ENCODE measurements at places on chromosomes 7 and 10.

GRCh38 chr7:112726076-112726475 is 64.1 kb downstream of the TMEM168 start:
- DNase-seq = no peak

DNA sequence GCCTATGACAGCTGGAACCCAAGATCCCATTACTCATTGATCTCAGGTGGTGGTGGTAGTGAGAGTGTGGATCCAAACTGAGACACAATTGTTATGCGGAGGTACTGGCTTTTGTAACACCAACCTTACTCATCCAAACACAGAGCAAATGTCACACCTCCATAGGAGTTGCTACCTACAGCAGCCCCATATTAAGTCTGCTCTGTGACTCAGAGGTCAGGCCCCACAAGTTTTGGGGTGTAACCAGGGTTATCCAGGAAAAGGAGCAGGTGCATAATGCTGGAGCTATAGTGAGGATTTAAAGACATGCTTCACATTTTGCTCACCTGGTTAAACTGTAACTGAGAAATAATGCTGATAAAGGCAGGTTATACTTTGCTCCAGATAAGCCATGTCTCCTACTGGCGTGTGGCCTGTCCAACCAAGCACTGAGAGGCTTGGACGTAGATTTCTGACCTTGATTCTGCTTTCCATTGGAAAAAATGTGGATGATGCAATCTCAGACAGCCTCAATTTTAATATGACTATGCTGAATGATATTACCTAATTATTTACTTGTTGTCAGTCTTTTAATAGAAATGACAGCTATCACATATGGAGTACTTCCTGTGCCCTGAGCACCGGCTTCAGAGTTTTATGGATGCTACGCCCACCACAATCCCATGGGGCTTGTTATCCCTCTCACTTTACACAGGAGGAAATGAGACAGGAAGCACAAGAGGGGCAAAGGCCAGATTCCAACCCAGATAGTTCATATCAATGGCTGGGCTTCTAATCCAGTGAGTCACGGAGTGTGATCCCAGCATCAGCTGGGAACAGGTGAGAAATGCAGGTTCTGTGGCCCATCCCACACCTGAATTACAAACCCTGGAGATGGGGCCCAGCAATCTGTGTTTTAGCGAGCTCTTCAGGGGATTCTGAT is 181.3 kb downstream of the CHN2 start:
- DNase-seq = no peak

GRCh38 chr7:55977831-55978230 is 13.4 kb downstream of the NIPSNAP2 start:
- peak; percentile 30 for DNase-seq

- no peak for DNase-seq
Measured at GRCh38 chr7:40439686-40440085, 304.9 kb downstream of the SUGCT start.

DNA sequence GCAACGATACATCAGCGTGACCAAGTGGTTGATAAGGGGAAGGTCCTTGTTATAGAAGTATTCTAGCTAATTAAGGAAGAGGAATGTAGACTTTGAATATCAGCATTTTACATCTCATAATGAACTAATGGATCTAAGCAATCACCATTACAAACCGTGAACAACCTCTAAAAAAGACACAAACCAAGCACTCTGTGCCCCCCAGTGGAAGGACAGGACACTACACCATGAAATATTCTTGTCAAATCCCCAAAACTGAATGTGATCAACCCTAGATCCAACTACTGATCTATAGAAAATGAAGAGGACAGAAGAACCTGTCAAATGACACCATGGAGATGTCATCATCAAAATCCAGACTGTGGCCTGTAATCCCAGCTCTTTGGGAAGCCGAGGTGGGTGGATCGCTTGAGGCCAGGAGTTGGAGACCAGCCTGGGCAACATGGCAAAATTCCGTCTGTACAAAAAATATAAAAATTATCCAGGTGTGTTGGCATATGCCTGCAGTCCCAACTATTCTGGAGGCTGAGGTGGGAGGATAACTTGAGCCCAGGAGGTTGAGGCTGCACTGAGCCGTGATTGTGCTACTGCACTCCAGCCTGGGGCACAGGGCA is 111.3 kb upstream of the CARD11 start:
- peak; percentile 57 for DNase-seq

GRCh38 chr10:73655990-73656298 is at the start of gene SYNPO2L:
Gene SYNPO2L, minus strand, starts transcription at chr10:73656029. Its CDS starts 107 bp downstream, at chr10:73655922.
- no peak for DNase-seq

GRCh38 chr7:45435131-45435530 is 139.0 kb upstream of the ADCY1 start:
- no peak for DNase-seq

DNA sequence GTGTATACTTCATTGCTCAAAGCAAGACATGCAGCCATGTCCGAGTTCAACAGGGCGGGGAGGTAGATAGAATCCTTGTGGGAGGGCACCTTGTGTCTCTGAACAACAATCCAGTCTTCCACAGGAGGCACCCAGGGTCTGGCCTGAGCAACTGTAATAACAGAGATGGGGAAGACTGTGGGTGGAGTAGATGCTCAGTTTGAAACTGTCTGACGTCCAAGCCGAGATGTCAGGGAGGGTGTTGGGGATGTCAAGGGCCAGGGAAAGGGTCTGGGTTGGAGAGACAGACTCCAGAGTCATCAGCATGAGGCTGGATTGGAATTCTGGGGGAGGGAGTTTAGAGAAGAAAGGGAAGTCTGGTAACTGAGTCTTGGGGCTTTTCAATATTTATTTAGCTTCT is 88.0 kb downstream of the FANK1 start:
- no peak for DNase-seq

- peak; percentile 90 for DNase-seq
Measured at GRCh38 chr7:112420236-112420861, 29.9 kb upstream of the IFRD1 start.

Measured in NCI-H146 (cell line).